ENCODE measurements at places on chromosomes 13 and 19.

GRCh38 chr13:95703576-95703975, 26.6 kb downstream of the DNAJC3 start:
- DNase-seq: no peak

GRCh38 chr19:48511321-48511731, 309 bp downstream of the LMTK3 start:
- peak; percentile 29 for DNase-seq

GRCh38 chr13:27353166-27353583, 71.2 kb upstream of the GTF3A start:
- no peak for DNase-seq

DNA sequence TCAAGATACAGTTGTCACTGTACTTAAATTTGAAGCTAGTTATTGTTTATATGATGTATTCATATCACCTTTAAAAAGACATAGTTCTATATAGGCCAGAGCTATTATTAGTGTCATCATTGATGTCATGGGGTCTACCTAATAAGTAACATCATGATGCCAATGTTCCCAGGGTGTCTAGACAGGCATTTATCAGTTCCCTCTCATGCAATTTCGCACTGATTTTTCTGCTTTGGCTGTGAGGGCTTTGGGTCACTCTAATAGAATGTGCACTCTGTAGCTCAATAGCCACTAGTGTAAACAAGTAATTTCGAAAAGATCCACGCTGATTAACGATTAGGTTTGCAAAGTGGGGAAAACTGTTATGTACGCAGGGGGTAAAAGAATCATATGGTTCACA, 1651.3 kb downstream of the SLITRK5 start:
- DNase-seq: no peak

GRCh38 chr19:8489561-8490394, 12.7 kb downstream of the PRAM1 start:
- DNase-seq: no peak

- DNase-seq: no peak
Observed at GRCh38 chr13:47475441-47475948, 525.6 kb downstream of the SUCLA2 start.

DNA sequence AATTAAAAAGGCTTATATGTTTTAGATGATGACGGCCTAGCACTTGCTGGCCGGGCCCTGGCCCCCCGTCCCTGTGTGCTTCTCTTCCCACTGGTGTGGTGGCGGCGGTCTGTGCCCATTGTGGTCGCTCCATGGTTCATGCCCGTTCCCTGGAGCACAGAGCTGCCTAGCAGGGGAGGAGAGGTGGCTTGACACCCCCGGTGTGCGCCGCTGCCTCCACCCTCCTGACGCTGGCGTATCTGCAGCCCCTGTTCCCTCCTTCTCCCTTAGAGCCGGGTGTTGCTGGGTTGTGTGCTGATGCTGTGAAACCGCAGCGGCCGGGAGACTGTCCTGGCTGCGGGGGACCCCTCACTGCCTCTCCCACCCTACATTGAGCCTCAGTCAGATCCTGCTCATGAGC, 29.1 kb downstream of the DOT1L start:
- no peak for DNase-seq

- no peak for DNase-seq
Observed at GRCh38 chr19:17490411-17490810, 20.1 kb downstream of the SLC27A1 start.

GRCh38 chr13:88651531-88651930, 980.4 kb downstream of the SLITRK5 start:
- DNase-seq: no peak

- peak; percentile 94 for DNase-seq
Observed at GRCh38 chr13:21478881-21479808, 20.0 kb upstream of the ZDHHC20 start.

DNA sequence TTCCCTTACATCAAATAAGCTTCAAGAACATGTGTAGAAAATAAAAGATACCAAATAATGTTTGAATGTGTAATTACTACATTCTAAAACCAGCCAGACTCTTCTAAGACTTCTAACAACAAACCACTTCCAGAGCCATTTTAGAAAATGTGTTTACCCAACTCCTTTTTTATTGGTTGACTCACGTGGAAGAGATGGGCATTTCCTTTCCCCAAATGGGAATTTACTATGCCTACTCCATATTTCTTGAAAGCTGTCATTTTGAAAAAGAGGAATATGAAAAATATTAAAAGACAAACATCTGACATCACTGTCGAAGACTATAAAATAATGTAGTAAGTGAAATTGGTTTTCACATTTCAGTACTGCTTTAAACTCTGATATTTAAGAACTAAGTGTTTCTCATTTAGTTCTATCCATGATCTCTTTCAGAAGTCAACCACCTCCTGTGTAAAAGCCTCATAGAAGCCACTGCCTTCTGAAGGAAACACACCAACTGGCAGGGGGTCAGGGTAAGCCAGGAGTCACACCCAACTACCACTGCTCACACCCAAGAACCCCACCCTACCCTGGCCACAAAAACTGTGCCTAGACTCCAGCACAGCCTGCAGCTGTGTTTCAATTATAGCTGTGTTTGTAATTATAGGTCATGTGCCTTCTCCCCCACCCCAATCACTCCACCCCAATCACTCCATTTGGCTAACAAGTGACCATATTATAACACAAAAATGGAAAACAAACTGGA, 86.8 kb downstream of the UBL3 start:
- no peak for DNase-seq

DNA sequence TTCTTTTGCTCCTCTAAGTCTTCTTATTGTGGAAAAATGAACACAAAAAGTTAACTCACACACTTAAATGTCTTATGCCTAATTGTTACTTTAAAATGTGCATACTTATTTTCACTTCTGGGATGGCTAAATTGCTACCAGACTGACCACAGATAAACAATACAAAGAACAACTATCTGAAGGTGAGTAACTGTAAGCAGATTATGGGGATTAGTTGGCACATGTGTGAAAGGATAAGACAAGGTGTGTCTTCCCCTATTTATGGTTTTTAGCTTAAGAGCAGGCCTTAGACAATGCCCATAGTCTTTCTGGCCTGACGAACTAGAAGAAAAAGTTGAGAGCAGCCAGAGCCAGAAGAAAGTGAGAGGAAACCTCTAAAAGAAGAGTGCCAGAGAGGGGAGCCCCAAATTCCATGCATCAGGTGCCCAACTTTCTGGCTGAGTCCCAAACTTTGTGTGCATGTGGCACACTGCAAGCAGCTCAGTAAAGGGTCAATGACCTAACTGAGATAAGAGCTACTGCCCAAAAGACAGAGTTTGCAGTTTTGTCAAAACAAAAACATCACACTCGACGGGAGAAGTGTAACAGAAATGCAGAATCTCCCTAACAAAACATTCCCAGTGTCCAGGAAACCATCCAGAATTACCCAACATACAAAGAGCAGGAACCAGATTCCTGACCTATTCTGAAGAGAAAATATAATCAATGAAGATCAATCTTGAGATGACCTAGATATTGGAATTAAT, 375.4 kb downstream of the KCNRG start:
- no peak for DNase-seq

DNA sequence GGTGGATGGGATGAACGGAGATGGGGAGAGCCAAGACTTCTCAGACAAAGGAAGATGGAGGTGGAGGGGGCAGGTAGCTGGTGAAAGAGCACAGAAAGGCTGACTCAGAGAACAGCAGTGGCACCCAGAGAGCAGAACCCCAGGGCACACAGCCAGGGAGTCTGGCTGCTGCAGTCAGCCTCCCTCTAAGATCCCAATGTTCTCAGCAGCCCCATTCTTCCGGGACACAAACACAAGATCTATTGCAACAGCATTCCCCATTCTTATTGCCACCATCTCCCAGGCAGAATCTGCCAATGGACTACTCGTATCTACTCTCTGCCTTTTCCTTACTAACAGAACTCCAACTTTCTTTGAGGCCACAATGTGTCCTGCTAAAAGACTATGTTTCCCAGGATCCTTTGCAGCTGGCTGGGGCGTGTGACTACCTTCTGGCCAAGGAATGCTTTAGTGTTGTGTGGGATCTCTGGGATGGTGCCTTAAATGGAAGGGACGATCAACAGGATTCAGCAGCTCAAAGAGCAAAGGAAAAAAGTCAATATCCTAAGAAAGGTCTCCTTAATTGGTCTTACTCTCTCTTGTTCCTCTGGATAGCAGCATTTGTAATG, 7.5 kb downstream of the THAP8 start:
- no peak for DNase-seq

GRCh38 chr13:27406178-27406939, 18.1 kb upstream of the GTF3A start:
- peak; percentile 46 for DNase-seq

- DNase-seq: peak; percentile 76
Observed at GRCh38 chr19:17680230-17680722, 7.9 kb downstream of the UNC13A start.

DNA sequence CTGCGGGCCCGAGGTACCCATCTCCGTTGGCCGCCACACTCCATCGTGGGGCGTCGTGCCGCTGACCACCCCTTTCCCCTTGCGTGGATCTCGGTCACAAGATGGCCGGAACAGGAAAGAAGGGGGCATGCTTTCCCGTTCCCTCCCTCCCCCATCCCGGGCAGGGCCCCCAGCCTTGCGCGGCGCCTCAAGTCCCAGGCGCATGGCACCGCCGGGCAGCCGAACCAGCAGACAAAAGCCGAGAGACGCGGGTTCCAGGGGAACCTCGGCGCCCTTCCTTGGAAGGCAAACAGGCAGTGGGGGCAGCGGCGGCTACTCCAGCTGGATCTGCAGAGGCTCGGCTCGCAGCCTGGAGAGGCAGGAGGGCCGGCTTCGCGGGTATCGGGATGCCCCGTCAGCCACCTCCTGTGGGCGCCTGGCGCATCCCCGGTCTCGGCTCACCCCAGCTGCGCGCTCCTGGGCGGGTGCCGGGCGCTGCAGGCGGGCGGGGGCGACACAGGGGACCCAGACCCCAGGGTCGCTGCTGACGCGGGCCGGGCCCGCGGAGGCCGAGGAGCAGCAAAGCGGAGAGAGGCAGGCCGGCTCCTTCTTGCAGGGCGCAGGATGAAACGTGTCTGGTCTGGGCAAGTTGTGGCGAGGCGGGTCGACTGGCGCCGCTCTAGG, 439 bp downstream of the DZIP1 start:
- no peak for DNase-seq

DNA sequence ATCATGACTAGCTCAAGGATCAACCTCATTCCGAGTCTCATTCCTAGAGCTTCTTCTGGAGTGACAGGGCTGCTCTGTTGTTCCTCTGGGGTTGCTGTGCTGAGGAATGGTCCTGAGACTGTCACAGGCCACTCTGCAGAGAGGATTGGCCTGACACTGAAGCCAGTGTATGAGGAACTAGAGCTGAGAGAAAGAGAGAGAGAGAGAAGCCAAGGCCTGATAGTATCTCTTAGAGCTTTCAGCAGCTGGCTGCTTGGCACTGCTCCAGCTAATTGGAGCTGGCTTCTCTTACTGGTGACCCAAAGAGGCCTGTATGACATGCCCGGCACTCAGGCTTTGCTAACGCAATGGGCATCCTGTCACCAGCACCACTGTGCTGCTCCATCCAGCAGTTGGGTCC, 73.4 kb upstream of the FLT1 start:
- DNase-seq: peak; percentile 28

GRCh38 chr13:112078216-112078615, 11.3 kb downstream of the SOX1 start:
- peak; percentile 35 for DNase-seq

GRCh38 chr13:107373551-107373950, 805.6 kb upstream of the ARGLU1 start:
- DNase-seq: peak; percentile 68

DNA sequence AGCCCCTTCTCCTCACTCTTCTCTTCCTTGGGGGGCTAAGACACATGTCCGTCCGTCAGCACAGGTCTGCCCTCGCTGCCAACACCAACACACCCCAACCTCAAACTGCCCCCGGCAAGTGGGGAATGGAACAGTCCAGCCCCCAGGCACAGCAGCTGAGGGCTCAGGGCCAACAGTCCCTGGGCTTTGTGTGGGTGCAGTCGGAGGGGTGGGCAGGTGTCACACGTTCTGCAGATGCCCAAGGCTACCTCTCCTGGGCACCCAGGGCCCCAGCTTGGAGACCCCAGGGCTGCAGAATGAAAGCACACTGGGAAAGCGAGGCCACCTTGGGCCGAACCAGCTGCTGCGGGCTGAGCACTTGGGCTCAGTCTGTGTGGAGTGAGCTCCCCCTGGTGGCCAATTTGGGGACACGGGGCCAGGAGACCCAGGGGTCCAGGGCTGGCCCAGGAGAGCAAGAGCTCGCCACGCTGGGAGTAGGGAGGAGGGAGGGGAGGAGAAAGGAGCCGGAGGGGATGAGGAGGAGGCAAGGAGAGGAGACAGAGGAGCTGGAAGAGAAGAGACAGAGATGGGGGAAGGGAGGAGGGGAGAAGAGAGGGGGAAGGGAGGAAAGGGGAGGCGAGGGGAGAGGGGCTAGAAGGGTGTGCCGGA, 14.0 kb upstream of the ATP8B3 start:
- DNase-seq: peak; percentile 95

- no peak for DNase-seq
Observed at GRCh38 chr19:928471-929202, 2.8 kb downstream of the ARID3A start.

DNA sequence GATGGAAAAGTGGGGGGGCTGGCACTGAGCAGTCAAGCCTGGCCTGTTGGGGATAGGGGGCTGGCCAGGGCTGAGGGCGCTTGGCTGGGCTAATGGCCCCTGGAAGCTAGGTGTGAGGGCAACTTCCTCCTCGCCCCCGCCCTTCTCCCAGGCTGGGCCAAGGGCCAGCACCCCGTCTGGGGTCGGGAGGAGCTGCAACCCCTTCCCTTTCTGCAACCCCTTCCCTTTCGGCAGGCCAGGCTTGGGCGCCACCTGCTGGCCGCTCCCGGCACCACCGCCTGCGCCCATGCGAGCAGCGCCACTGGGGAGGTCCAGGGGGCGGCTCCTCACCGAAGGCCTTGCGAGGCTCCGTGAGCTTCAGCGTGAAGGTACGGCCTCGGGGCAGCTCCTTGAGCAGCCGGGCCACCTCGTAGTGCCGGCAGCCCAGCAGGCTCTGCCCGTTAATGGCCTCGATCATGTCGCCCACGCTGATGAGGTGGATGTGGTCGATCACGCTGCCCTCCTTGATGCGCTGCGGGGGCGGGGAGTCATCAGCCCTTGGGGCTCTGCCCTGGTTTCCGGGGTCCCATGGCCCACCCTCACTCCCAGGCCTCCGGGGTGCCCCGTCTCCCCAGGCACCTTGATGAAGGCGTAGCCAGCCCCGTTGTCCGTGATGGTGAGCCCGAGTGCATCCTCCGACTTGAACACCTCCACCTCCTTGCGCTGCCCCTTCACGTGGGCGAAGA, 5.0 kb upstream of the PTGER1 start:
- peak; percentile 76 for DNase-seq
